ENCODE measurements at places on chromosomes 4 and X.
A peak's percentile ranks its signal among the peaks of the same experiment; 100 is the strongest.

DNA sequence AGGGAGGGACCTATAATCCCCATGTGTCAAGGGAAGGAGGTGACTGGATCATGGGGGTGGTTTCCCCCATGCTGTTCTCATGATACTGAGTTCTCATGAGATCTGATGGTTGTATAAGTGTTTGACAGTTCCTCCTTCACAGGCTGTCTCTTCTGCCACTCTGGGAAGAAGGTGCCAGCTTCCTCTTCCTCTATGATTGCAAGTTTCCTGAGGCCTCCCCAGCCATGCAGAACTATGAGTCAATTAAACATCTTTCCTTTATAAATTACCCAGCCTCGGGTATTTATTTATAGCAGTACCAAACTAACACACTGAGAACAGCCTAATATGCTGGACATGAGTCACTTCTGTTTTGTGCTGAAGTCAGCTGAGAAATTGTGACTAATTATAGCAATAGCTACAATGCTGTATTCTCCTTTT lies 656.9 kb upstream of the CPEB2 start:
- DNase-seq, result no peak

GRCh38 chr4:106312997-106313522 lies 2.9 kb downstream of the TBCK start:
- DNase-seq, result no peak

DNA sequence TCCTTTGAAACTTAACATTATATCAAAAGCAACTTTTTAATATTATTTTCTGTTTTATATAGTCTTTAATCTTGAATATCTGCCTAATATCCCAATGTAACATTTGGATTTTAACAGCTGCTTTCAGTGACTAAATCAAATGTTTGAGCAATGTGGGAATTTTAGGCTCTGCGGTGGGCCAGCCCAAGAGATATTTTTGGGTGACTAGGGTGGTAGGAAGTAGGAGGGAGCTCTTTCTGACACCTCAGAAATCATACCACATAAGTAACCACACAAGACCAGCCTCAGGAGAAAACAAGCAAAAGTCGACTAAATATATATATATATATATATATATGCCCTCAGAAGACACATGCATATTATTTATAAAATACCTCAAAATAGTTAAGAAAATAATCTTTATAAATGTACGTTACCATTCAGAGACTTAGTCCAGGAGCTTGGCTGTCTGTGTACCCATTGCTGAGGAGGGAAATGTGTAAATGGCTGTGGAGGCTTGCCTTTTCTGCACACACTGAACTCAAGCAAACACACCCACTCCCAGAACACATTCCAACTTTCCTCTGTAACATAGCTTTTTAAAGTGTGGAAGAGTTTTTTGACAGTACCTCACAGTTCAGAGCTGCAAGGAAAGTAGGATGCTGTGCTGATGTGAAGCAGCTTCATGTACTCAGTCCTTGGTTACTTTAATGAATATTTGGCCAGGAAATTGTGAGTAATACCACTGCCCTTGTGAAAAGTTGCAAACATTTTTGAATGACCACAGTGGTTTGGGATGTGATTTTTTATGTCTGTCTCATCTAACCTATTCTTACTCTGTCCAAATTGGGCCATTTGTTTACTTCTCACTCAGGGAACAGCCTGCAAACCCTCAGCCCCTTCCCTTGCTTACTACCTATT lies at the start of gene RTL3:
Gene RTL3 (minus strand): TSS at position 484 of the 900 bp plus-strand sequence. CDS start 908 bp downstream, outside the sequence.
- peak; percentile 42 for DNase-seq

- DNase-seq, result no peak
Measured at GRCh38 chr4:11801466-11802446, 373.1 kb upstream of the HS3ST1 start.

- no peak for DNase-seq
Measured at GRCh38 chr4:132982151-132982550, 166.9 kb upstream of the PCDH10 start.

DNA sequence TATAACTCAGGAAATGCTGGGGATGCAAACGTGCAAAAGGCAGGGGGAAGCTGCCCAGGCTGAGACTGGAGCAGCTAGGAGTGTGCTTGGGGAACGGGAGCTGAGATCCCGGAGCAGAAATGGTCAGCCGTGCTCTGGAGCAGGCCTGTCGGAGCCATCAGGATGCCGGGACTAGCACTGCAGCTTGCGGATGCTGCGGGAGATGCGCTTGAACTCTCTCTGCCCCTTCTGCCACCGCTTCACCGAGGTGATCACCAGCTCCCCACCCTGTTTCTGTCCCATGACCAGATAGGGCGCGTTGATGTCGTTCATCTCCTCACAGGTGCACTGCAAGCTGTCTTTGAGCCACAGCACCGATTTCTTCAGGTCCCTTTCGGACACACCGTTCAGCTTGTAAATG lies 7.6 kb downstream of the SFRP2 start:
- DNase-seq, result no peak

- no peak for DNase-seq
Measured at GRCh38 chr4:150009533-150009932, 68.7 kb upstream of the DCLK2 start.

DNA sequence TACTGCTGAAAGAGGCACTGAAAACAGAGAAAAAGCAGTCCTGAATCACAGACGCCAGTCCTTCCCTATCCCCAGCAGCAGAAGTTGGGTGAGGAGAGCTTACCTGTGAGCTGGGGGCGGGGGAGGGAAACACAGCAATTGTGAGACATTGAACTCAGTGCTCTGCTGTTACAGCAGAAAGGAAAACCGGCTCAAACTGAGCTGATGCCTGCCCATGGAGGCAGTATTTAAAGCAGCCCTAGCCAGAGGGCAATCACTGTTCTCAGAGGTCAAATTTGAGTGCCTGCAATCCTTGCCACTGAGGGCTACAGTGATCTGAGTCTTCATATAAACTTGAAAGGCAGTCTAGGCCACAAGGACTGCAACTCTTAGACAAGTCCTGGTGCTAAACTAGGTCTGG lies 220.7 kb downstream of the GRXCR1 start:
- DNase-seq, result no peak

DNA sequence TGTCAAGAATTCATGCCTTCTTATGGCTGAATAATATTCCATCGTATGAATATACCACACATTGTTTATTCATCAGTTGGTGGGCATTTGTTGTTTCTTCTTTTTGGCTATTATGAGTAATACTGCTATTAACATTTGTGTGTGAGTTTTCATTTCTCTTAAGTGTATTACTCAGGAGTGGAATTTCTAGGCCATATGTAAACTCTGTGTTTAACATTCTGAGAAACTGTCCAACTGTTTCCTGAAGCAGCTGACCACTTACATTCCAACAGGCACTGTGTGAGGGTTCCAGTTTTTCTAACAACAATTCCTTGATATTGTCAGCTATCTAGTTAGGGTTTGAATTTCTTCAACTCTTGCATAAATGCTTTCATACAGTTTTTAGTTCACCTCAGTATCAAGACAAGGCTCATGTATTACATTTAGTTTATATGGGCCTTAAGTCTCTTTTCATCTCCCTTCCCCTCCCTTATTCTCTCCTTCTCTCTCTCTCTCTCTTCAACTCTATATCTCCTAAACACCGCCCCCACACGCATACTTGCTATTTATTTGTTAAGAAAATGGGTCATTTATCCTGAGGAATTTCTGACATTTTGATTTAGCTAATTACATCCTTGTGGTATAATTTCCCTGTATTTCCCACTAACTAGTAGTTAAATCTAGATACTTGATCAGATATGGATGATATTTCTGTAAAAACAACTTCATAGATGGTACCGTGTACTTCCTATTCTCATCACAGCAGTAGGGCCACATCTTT lies 77.4 kb downstream of the WDR19 start:
- DNase-seq, result no peak

GRCh38 chr4:169922632-169923276 lies 103.4 kb downstream of the MFAP3L start:
- no peak for DNase-seq

GRCh38 chrX:85544609-85545008 lies 165.1 kb upstream of the POF1B start:
- peak; percentile 3 for DNase-seq

DNA sequence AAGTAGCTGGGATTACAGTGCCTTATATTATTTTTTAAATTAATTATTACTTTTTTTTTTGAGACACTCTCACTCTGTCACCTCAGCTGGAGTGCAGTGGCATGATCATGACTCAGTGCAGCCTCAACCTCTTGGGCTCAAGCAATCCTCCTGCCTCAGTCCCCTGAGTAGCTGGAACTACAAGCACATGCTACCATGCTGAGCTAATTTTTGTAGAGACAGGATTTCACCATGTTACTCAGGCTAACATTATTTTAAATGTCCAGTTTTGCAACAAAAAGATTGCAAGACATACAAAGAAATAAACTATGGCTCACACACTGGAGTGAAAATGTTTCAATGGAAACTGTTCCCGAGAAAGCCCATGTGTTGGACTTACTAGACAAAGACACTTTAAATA lies 59.2 kb downstream of the MND1 start:
- no peak for DNase-seq

GRCh38 chr4:150366487-150366999 lies 215.4 kb upstream of the MAB21L2 start:
- DNase-seq, result peak; percentile 9

GRCh38 chr4:70057651-70058050 lies 7.4 kb downstream of the HTN1 start:
- DNase-seq, result no peak

DNA sequence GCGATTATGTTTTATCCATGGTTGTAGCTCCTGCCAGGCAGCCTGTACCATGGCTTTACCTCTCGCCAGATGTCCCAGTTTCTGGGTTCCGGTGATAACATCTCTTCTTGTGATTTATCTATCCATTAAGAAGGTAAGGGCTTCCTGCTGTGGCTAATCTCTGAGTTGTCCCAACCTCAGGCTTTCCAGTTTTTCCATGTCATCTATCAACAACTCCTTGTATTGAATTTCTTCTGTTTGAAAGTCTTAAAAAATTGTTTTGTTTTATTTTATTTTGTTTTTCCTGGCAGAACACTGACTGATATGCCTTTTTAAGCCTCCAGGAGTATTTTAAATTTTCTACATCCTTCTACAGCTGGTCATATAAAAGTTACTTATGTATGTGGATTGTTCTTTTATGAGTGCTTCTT lies 241.9 kb downstream of the ANTXR2 start:
- DNase-seq, result no peak

DNA sequence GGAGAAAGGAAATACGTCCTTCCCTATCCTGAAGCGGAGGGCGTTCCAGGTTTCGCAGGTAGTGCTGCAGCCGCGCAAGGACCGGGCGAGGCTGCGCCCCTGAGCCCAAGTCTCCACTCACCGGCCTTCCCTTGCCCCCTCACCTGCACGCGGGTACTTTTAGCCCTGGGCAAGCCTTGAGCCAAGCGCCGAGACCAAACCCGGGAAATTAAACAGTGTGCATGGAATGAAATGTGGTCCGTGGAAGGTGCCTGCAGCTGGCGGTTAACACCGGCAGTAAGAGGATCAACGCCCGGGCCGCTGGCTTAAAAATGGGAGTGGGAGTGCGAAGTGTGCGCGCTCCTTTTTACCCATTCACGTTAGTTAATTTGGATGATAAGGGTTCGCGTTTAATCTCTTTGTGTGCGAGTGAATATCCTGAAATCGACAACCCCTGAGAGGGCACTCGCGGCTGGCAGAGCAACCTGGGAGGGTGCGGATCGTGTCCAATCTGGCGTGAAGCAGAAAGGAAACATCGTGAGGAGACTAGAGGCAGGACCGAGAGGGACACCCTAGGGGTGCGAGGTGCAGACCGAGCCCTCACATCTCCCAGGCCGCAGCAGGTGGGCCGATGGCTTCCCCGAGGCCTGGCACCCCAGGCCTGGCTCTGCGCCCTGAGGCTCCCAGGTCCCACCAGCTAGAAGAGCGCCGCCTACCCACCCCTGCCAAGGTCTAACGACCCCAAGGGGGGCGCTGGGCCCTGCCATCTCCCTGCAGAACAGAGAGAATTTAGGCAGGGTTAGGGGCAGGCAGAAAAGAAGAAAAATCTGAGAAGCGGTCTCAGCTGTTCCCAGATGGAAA lies 2.0 kb upstream of the HELT start:
- DNase-seq, result no peak

- DNase-seq, result no peak
Measured at GRCh38 chrX:75596178-75596577, 73.3 kb upstream of the ZDHHC15 start.

DNA sequence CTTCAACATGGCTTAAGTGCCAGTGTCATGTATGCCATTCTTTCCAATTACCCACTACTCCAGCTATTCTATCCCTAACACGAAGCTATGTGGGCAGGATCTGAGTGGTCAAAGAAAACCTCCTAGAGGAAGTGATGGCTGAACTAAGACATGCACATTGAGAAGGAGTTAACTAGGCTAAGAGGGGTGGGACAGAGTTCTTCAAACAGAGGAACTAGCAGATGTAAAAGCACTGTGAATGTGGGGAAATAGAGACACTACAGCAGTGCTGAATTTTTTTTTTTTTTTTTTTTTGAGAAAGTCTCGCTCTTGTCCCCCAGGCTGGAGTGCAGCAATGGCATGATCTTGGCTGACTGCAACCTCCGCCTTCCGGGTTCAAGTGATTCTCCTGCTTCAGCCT lies 6.2 kb downstream of the JCHAIN start:
- no peak for DNase-seq

GRCh38 chr4:40418430-40419230 lies 83.5 kb downstream of the CHRNA9 start:
- no peak for DNase-seq

GRCh38 chr4:69030326-69030725 lies 65.9 kb upstream of the UGT2B7 start:
- DNase-seq, result no peak

DNA sequence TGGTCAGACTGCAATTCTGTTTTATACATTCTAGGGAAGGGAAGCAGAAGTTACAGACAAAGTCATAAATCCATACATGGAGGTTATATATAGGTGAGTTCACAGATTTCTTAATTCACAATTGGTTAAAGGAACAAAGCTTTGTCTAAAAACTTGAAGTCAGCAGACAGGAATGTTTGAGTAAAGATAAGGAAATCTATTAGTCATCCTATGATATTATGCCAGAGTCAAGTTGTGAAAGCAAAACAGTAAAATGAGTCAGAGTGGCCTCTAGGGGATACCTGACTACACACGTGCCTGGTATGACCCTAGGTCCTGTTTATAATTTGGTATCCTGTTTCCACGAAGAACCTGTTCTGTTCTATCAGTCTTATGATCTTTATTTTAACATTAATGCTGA lies 31.5 kb downstream of the ACTRT1 start:
- DNase-seq, result no peak

- DNase-seq, result no peak
Measured at GRCh38 chr4:6324461-6324998, 54.9 kb downstream of the WFS1 start.

DNA sequence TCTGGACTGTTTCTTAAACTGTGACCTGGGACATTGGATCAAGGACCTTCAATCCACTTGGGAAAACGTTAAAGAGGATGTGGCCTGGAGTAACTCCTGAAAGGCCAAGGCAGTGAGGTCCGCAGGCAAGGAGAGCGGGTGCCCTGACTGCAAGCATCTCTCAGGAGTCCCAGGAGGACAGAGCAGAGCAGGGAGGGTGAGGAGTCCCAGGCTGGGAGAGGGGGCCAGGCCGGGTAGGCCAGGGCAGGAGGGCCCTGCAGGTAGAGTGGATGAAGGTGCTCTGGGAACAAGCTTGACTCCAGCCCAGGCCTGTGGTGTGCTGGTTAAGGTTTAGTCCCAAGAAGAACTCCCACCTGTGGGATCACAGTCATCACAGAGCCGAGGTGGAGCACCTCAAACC lies 13.8 kb downstream of the PNMA6E start:
- DNase-seq, result no peak

- DNase-seq, result no peak
Measured at GRCh38 chrX:94400488-94400887, 726.5 kb downstream of the FAM133A start.

- no peak for DNase-seq
Measured at GRCh38 chr4:140642674-140643437, 74.1 kb upstream of the UCP1 start.

All from tongue (tissue), 3 donors.